Foreskin keratinocyte (primary cell): ENCODE measurements at places on chromosomes 2 and 18. TPM values are rescaled to one million over a fixed set of nuclear protein-coding genes. Genes with fewer than 3 reads are reported as not detected.

CYS1 gene
- 0.11 and 0.20 TPM in 2 replicates for total RNA-seq

CXCR1 gene
- total RNA-seq, result 0.28 and 0.41 TPM in 2 replicates

CD8B2 gene
- total RNA-seq, result not detected in 2 replicates

COMMD1 gene
- 33.8 and 35.8 TPM in 2 replicates for total RNA-seq

COL3A1 gene
- total RNA-seq, result 0.04 and 0.24 TPM in 2 replicates

FAM237A gene
- total RNA-seq, result not detected in 2 replicates

COBLL1 gene
- 14.5 and 20.0 TPM in 2 replicates for total RNA-seq

DNA sequence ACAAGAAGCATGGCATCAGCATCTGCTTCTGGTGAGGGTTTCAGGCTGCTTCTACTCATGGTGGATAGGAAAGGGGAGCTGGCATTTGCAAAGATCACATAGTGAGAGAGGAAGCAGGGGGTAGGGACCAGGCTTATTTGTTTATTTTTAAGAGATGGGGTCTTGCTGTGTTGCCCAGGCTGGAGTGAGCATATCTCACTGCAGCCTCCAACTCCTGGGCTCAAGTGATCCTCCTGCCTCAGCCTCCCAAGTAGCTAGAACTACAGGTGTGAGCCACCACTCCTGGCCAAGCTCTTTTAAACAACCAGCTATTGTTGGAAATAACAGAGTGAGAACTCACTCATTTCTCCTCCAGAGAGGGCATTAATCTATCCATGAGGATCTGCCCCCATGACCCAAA lies 269.4 kb upstream of the FBXO11 start:
- DNase-seq, result no peak

DNA sequence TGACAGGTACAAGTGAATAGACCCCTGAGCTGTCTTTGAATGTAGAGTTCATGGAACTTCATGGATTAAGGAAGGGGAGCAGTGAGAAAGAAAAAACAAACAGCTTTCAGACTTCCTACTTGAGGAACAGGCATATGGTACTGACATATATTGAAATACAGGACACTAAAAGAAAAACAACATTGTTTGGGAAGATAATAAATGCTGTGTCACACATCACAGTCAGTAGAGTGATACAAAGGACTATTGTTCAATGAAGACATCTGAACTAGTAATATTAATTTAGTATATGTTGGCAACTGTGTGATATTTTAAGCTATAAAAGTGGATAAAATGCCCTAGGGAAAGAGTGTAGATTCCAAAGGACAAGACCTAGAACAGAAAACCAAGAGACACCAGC lies 3.3 kb downstream of the DSC2 start:
- DNase-seq, result no peak

DNA sequence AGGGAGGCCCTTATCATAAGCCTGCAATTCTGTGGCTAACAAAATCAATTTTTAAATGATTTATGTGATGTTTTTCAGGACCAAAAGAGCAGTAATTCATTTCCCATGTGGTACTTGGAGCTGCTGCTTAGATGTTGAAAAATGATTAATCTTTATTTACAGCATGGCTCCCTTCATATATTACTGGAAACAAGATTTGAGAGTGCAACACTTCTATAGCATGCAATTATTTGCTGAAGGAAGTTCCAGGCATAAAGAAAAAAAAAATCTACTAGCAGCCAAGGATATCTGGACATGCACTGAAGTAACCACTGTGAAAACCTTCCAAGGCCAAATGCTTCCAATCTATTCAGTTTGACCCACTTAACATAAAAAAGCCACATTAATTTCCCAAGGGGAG lies 186.3 kb downstream of the SLC8A1 start:
- DNase-seq, result no peak

DNA sequence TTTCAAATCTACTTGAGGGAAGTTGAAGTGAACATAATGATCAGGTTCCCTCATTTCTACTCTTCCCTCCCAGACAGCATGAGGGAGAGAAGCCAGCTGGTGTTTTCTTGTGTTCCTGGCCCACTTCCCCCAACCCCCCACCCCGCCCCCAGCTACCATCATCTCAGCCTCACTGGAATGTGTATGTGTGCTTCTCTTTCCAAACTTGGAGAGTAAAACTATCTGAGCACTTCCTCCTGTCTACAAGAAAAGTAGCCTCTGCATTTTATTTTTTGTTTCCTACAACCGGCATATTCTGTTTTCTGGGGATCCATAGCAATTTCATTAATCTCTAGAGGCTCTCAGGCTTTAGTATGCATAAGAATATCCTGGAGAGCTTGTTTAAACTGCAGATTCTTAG lies 53.6 kb upstream of the GRHL1 start:
- no peak for DNase-seq

- no peak for DNase-seq
Observed at GRCh38 chr2:86064006-86064405, 41.7 kb downstream of the POLR1A start.

- DNase-seq, result no peak
Observed at GRCh38 chr2:219171231-219171651, 1.4 kb upstream of the SLC23A3 start.

DNA sequence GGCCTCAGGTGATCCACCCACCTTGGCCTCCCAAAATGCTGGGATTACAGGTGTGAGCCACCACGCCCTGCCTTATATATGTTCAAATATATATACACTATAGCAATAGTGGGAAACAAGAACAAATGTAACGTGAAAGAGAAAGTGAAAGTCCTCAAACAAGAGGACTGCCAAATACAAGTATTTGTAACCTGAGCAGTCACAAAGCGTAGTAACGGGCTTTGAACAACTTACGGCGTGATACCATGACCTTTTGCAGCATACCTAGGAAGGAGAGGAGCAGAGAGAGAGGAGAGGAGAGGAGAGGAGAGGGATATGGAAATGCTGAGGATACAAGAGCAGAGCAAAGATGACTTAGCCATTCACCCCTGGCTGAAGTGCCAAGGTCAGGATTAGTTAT lies 113.8 kb upstream of the RGPD4 start:
- DNase-seq, result no peak

GRCh38 chr2:95165030-95165370 lies 609 bp upstream of the ZNF2 start:
- DNase-seq, result no peak
